ENCODE measurements at places on chromosomes 2 and 18.

- DNase-seq: no peak
Observed at GRCh38 chr2:202690321-202690900, 55.6 kb downstream of the FAM117B start.

GRCh38 chr18:50870138-50870845, 8.6 kb upstream of the ME2 start:
- DNase-seq: no peak

GRCh38 chr2:224682134-224682533, 34.0 kb downstream of the CCDC195 start:
- DNase-seq: no peak

DNA sequence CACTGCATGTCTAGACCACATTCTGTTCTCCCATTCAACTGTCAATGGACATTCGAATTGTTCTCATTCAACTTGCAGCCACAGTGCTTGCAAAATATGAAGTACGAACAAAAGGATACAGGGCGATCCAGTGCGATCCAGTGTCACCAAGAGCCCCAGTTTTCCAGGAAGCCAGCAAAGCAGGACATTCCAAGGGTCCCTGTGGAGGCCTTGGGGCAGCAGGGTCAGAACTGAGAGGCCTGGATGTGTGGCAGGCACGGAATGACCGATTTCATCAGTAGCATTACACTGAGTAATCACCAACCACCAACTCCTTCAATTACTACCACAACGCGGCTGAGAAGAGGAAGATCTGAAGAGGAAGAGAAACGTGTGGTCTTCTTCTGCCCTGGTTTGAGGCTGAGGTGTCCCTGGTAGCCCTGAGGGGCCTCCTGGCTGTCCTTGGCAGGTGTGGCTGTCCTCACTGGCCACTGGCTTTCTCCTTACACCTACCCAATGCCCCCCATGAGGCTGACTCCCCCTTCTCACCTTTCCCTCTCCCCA, 172.7 kb upstream of the FHL2 start:
- no peak for DNase-seq

DNA sequence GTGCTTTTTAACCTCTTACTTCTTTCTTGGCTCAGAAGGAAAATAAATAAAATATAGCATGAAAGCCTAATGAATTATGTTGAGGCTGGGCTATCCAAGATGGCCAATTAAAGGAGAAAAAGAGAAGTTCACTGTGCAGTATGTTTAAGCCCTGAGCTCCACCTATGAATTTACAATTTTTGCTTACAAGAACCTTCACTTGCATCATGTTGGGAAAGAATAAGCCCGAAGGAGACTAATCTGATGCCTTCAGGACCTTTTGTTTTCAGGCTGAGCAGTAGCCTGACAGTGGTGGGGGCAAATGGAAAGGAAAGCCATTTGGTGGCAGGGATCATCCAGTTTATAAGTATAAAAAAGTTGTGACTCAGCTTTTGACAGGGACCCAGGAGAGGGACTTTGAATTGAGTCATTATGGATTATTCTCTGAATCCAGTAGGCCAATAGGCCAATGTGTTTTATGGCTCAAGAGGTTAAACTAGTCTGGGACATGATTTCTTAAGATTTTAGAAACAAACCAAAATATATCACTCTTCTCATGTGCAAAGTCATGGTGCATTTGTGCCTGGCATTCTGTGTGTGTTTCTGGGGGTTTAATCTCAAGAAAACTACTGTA, 56.9 kb downstream of the E2F6 start:
- DNase-seq: no peak

DNA sequence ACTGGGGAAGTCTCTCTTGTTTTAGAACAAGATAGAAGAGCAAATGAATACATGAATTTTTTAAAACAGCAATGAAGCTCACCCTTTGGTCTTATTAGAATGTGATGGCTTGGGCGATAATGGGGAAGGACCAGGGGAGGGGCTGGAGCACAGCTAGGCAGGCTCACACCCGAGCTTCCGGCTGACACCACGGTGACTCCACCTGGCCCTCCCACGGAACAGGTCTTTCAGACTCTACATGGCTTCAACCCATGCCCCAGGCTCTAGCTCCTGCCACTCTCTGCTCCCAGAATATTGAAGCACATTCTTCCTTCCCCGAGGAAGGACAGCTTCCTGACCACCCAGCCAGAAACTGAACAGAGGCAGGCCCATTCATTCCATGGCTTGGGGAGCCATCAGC, 127.5 kb upstream of the AGAP1 start:
- no peak for DNase-seq

DNA sequence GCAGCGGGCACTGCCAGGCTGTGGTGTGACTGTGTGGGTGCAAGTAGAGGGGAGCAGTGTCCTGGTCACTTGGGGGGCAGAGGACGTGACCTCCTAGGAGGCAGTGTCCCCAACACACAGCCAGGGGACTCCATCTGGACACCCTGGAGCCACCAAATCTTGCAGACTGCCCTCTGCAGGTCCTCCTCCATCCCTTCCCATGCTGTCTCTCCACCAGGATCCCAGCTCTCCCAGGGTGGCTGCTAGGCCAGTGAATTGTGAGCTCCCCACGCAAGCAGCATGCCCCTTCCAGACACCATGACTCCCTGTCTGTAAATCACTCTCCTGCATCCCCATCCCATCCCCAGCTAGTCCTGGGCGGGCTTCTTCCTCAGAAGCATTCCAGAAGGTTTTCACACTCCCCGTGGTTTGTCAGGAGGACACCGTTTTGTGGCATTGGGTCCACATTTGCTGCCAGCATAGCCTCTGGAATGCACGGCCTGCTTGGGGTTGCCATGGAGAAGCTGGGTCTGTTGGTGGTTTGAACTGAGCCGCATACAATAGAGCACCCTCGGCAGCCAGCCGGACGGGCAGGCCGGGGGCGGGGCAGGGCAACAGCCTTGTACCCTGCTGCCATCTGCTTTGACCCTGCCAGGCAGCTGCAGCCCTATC, 210.7 kb downstream of the KLHL29 start:
- no peak for DNase-seq

- peak; percentile 69 for DNase-seq
Observed at GRCh38 chr2:55519938-55520885, 694 bp downstream of the CFAP36 start.

- no peak for DNase-seq
Observed at GRCh38 chr2:61978522-61978921, 73.0 kb downstream of the COMMD1 start.

GRCh38 chr2:181779288-181780021, 99.1 kb upstream of the NEUROD1 start:
- no peak for DNase-seq

GRCh38 chr2:240713928-240714746, 22.5 kb downstream of the AQP12A start:
- no peak for DNase-seq

- DNase-seq: no peak
Observed at GRCh38 chr2:45739796-45740485, 88.5 kb downstream of the PRKCE start.

DNA sequence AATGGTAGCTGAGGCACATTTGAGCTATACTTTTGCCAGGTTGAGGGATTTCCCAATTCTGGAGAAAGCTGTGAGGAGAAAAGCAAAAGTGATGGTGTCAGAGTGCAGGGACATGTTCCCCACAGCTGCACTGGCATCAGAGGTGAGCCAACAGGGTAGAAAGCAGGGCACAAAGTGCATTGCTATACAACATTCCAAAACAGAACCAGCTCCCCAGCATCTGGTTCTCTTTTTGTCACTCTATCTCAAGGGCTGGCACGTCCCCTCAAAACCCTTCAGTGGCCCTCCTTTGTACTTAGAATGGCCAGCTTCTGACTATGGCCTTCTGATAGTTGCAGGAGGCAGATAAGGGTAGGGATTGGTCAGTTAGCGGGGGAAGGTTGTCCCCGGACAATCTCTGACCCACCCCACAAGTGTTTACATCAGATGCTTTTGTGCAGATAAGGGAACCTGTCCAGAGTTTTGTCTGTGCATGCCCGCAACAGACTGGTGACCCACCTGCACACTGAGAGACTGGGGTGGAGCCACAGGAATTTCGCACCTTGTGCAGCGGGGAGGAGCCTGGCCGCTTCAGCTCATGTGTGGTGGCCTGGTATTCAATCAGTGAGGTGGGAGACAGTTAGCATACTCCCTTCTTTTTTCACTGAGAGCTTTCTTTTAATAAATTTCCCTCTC, 31.0 kb upstream of the TMEM17 start:
- no peak for DNase-seq

GRCh38 chr2:23850564-23851256, 76.2 kb downstream of the ATAD2B start:
- no peak for DNase-seq

DNA sequence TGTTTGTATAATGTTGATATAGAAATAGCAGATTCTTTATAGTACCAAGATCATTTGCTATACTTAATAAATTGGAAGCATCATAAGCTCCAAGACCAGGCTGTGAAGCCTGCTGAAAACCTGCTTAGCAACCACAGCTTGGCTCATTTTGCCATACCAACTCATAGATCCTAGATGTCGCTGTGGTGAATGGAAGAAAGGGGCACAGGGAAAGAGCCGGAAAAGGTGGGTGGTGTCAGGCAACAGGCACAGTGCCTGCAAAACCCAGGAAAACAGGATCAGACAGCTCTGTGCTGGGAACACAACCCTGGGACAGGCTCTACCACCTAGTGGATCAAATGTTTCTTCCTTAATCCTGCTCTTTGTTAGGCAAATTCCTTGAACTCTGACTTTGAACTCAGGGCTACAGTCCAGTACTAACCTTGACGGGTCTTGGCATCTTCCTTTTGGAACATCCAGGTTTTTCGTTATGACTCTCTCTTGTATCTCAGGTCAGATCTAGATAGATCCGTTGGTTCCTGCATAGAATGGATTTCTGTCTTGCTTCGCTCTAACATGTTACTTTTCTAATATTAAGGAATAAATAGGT, 31.6 kb downstream of the TWSG1 start:
- peak; percentile 86 for DNase-seq

Data from stomach (tissue), 19 donors.